HuH-7.5 (cell line): ENCODE measurements at places on chromosomes 5 and 9.

GRCh38 chr5:143352691-143353090, 50.8 kb downstream of the NR3C1 start:
- no peak for DNase-seq

- DNase-seq: no peak
Observed at GRCh38 chr9:130244548-130245165, 20.9 kb upstream of the HMCN2 start.

DNA sequence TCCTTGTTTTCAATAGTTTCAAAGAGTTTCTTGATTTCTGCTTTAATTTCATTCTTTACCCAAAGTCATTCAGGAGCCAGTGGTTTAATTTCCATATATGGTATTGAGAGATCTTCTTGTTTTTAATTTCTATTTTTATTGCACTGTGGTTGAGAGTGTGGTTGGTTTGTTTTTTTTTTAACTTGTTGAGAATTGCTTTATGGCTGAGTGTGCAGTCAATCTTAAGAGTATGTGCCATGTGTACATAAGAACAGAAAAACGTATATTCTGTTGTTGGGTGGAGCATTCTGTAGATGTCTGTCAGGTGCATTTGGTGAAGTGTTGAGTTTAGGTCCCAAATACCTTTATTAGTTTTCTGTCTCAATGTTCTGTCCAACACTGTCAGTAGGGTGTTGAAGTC, 26.7 kb upstream of the IPPK start:
- DNase-seq: no peak

DNA sequence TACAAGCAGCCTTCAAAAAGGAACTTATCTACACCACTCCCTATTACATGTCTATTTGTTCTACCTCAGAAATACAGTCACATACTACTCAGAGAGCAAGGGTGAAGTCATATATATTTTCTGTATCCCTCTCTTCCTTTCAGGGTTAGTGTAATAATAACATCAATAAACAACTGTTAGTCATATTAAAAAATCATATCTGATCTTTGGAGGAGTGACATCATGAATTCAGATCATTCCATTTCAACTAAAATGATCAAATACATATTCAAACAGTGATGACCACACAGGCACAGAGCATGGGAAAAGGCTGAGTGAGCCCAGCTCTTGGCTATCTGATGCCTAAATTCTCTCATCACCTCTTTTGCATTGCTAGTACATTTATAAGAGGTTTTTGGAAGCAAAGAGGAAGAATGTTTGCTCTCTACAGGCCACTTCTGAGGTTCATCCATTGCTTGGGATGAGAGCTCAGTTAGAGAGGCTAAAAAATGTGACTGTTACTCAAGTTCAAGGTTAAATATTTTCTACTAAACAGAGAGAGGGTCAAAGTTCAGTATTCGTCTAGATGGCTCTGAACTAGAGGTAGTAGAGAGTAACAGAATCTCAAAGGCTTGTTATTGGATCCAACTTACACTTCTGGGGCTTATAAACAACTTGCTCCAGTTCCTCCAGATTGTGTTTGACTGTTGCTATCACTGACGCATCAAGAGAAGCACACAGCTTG, 39.0 kb downstream of the RIGI start:
- no peak for DNase-seq

DNA sequence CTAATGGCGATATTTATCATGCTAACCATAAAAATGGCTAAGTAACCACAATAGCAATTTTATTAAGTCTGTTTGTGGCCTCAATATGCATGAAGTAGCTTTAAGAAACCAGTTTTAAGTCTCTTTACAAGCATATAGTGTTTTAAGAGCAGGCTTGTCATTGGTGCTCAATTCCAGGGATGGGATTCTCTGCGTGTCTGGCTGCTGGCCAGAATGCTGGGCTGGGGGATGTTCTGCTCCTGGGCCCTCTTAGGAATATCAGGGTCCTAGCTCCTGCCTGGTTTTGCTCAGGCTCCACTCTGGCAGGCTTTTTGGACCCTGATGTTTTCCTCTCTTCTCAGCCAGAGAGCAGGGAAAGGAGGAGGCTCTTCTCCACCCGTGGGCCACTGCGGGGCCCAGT, 127.2 kb downstream of the PDE8B start:
- no peak for DNase-seq

- no peak for DNase-seq
Observed at GRCh38 chr5:1728846-1729245, 70.8 kb downstream of the MRPL36 start.

GRCh38 chr5:132253008-132253441, 4.5 kb upstream of the PDLIM4 start:
- DNase-seq: no peak

- DNase-seq: no peak
Observed at GRCh38 chr9:99057665-99058625, 47.0 kb upstream of the TGFBR1 start.

- DNase-seq: no peak
Observed at GRCh38 chr5:104431002-104431620, 868.5 kb upstream of the NUDT12 start.
